ENCODE measurements at places on chromosomes 16 and 17.

- DNase-seq: peak; percentile 7
Measured at GRCh38 chr17:4357030-4357628, 9.3 kb downstream of the UBE2G1 start.

GRCh38 chr17:80949451-80950421 lies 41.9 kb upstream of the CHMP6 start:
- DNase-seq: no peak

DNA sequence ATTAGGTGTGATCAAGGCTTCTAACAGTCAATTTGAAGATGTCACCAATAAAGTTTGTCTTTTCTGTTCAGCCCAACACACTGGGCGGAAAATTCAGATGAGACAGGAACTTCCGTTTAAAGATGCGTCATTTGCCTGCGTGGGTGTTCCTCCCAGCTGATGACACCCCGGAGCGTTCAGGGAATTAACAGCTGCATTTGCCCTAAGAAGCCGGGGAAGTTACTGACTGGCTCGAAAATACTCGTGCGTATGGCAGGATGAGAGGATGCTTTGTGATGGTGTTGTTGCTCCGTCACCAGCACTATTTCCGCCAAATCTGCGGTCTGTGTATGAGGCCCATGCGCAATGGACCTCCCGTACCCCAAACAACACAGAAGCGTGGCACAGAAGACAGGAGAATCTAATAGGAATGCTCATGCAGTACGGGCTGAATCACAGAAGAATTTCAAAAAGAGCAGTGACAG lies 11.9 kb upstream of the PVALEF start:
- peak; percentile 40 for DNase-seq

- DNase-seq: no peak
Measured at GRCh38 chr17:60545465-60546191, 19.6 kb upstream of the APPBP2 start.
